ENCODE measurements at places on chromosomes 3 and 15.

DNA sequence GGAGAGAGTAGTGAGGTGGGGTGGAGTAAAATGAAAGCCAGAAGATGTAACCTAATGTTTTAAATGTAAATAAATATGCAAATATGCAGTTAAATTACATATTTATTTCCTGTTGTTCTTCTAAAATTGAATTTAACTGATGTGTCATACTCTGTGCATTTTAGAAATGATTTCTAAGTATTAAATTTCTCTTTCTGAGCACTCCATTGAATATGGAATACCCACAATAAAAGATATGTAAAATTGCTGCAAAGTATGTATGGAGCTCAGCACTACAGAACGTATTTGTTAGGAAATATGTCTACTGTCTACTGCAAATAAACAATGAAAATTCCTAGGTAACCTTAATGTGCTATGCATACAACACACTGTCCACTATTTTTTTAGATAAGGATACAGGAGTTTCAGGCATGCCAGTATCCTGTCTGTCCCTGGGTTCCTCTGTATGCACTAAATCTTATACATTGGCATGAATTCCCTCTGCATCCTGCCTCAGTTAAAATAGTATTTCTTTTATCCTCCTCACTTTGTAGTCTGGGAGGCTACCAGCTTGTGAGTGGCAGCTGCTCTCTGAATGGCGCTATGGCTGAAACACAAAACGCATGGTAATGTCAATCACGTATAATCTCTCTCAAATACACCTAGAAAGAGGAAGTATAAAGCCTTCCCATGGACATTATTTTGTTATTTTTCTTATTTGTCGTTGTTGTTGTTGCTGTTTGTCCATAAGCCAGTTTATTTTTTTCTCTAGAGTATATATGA lies 579.5 kb downstream of the PYDC2 start:
- DNase-seq = no peak

GRCh38 chr15:47708161-47708980 lies 8.9 kb upstream of the SEMA6D start:
- peak; percentile 2 for DNase-seq

DNA sequence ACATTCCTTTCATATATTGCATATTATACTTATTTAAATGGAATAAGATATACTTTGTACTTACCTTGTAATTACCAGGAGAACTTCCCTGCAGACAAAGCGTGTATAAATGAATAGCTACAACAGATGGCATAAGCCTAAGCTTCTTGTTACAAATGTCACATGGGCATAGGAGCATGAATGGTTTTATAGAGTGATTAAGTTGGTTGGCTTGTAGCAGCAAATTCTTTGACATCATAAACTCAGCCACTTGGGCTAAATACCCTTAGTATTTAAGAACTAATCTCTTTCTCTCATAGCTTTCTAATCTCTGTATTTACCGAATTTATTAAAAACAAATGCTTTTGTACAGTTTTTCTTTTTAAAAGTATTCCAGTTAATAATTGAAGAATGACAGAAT lies at the start of gene UBAP1L:
Gene UBAP1L (minus strand): TSS at position 115 of the 400 bp plus-strand sequence. CDS start 8,985 bp downstream, outside the sequence.
- DNase-seq = no peak

GRCh38 chr3:120566243-120566975 lies 29.7 kb upstream of the NDUFB4 start:
- DNase-seq = no peak

DNA sequence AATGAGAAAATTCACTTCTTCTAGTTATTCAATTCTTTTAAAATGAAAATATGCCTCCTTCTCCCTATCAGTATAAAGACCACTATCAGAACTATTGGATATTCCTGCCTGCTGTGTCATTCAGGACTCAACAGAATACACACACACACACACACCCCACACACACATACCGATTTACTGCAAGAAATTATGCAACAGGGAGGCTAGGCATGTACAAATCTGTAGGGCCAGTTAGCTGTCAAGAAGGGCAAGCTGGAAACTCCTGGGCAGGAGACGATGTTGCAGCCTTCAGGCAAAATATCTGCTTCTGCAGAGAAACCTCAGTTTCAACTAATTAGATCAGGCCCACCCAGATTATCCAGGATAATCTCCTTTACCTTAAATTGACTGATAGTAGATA lies 13.9 kb upstream of the RYR3 start:
- no peak for DNase-seq

DNA sequence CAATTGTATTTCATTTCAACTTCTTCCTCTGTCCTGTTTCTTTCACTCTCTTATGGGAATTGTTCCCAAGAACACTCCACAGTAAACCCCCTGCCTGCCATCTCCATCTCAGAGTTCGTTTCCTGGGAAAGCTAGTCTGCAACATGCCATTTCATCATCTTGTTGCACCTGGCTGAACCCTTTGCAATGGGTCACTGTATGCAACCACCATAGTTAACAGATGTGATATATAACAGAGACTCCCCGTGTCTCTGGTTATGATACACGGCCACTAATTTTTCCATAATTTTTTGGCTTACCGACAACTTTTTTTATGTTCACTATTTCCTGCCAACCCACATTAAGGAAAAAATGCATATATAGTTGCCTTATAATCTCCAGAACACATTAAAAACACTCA lies 95.5 kb downstream of the CHST2 start:
- no peak for DNase-seq

DNA sequence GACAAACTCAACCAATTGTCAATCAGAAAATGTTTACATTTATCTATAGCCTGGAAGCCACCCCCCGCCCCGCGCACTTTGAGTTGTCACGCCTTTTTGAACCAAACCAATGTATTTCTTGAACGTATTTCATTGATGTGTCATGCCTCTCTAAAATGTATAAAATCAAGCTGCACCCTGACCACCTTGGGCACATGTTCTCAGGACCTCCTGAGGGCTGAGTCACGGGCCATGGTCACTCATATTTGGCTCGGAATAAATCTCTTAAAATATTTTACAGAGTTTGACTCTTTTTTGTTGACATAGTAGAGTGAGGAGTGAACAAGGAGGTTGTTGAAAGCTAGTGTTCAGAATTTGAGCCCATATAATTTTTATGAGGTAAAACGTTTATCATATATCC lies 6.5 kb downstream of the MCTP2 start:
- DNase-seq = no peak

GRCh38 chr3:182349051-182349450 lies 444.3 kb upstream of the ATP11B start:
- DNase-seq = no peak

All from CD14-positive monocyte (primary cell).